ENCODE measurements at places on chromosomes 5 and 9. TPM values are rescaled to one million over a fixed set of nuclear protein-coding genes. Genes with fewer than 3 reads are reported as not detected.

GRCh38 chr9:137731947-137732813 lies 113.4 kb downstream of the EHMT1 start:
- no peak for DNase-seq

DNA sequence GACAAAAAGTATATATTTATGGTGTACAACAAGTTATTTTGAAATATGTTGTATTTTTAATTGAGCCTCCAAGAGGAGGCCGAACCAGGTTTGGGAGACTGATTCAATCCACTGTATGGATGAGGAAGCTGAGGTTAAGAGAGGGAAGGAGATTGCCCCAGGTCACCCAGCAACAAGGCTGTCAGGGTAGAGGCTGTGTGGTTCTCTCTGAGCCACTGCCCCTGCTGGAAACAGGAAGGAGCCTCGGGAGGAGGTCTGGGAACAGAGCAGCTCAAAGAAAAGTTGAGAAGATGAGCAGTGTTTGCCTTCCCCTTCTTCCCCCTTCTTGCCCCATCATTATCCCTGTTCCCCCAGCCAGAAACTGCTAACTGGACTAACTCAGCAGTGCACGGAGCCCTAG lies 6.6 kb upstream of the FAT2 start:
- DNase-seq = no peak

DNA sequence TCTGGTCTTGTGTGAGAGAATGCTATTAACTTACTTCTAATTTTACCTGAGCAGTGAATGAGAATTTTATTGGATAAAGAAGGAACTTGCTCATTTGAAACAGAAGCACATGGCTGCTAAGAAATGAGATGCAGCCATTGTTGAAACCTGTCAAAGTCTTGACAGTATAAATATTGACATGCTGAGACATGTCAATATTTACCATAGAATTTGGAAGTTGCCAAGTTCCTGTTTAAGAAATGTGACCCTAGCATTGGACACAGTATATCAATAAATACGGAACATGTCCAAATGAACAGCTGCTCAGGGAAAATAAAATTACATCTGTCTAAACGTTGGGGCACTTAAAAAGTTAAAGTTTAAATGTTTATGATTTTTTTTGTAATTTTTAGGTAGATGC lies 7.8 kb downstream of the XRCC4 start:
- no peak for DNase-seq

GRCh38 chr5:3598207-3598606 lies 2.6 kb downstream of the IRX1 start:
- no peak for DNase-seq

OTULINL gene
- polyA plus RNA-seq = 9.1 TPM

GRCh38 chr9:133605856-133606707 lies 3.1 kb downstream of the FAM163B start:
- DNase-seq = no peak

DNA sequence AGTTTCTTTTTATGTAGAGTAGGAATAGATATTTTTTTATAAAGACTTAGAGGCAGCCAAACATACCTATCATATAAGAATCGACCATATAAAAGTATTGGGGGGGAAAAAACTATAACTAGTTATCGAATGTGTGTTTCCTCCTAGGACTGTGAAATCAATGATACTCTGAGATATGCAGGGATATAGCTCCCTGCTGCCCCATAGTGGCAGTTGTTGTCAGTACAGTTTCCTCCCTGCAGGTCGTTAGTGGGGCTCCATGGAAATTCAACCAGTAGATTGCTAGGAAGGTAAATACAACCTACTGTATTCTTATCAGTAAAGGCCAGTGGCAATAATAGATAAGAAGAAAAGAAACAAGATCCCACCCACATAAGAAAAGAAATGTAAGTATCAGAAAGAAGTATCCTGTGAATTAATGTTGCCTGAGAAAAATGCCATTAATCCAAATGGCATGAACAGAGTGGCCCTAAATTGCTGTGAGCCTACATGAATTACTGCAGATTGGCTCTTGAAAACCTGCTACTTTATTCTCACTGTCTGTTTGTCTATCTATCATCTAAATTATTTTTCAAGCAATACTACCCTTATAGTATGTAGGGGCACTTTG lies 136.9 kb upstream of the FBN2 start:
- peak; percentile 22 for DNase-seq

DNA sequence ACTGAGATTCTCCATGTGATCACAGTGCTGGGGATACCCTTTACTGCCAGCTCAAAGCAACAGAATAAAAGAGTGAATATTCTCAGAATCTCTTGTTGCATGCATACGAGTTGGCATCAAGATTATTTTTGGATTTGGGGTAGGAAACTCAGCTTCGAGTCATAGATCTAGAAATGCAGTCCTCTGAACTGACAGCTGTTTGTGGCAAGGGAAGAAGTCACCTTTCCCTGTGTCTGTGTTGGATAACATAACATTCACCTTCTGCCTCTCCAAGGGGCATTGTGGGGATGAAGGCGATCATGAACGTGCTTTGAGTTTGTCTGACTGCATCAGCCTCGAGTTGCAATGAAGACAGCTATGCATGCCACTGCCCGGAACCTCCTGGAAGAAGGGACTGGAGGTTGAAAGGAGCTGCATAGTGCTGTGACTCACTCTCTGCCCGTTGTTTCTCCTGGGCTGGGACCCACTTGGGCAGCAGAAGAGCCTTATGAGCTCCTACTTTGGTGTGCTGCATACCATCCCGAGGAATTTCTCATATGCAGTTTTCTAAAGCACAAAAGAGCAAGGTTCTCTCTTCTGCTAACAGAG lies 231.7 kb downstream of the ARHGAP26 start:
- no peak for DNase-seq

- no peak for DNase-seq
Measured at GRCh38 chr9:14349447-14350348, 35.8 kb upstream of the NFIB start.

DNA sequence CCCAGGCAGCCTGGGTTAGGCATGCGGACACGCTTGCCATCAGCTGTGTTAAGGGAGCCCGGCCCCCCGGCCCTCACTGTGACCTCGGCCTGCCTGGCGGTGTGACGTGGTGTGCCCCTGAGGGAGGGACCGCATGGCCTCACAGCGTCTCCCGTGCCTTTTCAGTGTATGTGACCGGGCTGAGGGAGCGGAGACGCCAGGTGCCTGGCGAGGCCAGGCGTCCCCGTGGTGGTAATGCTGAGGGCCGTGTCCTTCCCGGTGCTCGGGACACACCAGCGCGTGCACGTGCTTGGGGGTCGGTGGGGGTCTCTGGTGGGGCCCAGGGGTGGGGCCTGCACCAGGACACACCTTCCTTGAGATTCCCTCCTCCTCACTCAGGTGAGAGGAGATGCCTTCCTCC lies 10.9 kb downstream of the RNU6ATAC start:
- DNase-seq = no peak

PCA3 gene
- 0.09 TPM for polyA plus RNA-seq

DNA sequence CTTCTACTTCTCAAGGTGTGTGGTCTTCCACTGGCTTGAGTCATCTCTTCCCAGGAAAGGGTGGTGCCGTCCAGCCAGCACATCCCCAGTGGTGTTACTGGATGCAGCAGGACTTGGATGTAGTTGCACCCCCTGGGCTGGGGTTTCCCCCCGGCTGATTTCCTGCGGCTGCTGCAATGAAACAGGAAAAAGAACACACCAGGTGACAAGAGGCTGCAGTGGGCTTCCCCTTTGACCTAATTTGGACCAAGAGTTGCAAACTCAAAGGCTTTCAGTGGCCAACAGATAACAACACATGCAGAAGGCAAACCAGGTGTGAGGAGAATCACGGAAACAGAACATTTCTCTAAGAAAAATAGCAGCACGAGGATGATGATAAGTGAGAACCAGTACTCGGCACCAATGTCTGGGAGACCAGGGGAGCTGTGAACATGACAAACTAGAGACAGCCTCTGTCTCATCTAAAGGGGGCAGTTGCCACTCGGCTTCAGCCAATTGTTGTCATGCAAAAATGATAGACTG lies 83.7 kb downstream of the PDE6A start:
- no peak for DNase-seq

DNA sequence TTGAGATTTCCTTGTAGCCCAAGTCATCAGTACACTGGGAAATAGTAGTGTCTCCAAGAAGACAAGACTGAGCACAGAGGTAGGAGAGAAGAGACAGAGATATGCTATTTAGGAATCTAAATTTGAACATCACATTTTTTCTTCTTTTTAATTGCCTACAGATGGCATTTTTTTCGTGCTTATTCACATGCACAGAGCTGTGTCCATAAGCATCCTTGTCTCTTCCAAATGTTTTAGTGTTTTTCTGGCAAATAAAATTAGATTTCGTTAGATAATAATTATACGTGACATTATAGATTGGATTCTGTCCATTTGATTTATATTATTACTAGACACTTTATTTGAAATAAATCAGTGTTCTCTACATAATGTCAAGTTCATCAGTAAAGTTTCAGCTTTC lies 80.9 kb downstream of the PRR16 start:
- DNase-seq = no peak

- DNase-seq = no peak
Measured at GRCh38 chr5:158709279-158709678, 390.4 kb downstream of the EBF1 start.

- no peak for DNase-seq
Measured at GRCh38 chr5:52767766-52768480, 19.8 kb upstream of the ITGA1 start.

DNA sequence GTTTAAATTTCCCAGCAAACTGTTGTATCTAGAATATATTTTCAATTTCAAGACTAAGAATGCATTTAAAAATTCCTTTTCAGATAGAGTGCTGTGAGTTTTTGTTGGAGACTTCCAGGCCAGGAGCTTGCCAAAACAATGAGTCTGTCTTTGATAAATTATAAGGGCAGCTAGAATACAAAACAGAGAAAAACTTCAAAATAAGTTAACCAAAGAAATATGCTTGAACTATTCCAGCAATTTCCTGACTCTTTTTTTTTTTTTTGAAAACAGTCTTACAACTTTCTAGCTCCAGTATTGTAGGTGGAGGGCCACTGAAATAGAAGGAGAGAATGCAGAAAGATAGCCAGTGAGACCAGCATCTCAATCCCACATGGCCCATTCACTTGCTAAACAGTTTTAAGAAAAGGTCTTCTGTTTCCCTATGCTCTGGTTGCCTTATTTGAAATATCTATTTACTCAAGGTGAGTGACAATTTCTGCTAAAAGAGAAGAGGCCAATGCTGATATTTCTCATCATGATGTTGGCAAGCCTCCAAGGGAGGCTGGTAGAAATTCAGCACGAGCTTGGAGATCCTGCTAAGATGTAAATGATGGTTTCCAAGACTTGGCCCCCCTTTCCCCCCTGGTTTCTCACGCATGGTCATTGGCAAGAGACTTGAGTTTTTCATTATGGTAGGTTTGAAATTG lies 103.2 kb downstream of the USP20 start:
- DNase-seq = no peak

DNA sequence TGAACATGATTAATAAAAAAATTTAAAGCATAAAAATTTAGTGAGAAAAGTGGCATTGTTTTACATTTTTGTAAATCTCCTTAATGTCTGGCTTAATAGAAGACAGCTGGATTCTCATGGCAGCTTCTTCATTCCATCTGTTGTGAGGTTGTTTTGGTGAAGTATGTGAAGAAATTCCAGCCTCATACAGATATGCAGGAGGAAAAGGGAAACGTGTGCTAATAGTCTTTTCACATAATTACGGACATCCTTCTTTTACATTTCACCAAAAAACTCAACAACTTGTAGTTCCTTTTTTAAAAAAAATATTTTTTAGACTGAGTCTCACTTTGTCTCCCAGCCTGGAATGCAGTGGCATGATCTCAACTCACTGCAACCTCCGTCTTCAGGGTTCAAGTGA lies 46.9 kb downstream of the HACD4 start:
- DNase-seq = no peak

DNA sequence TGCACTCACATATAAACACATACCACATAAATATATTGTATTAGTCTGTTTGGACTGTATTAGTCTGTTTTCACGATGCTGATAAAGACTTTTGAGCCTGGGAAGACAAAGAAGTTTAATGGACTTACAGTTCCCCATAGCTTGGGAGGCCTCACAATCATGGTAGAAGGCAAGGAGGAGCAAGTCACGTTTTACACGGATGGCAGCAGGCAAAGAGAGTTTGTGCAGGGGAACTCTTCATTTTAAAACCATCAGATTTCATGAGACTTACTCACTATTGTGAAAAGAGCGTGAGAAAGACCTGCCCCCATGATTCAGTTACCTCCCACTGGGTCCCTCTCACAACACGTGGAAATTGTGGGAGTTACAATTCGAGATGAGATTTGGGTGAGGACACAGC lies 133.4 kb downstream of the FER start:
- no peak for DNase-seq

GRCh38 chr5:554284-554988 lies 30.2 kb upstream of the SLC9A3 start:
- no peak for DNase-seq

DNA sequence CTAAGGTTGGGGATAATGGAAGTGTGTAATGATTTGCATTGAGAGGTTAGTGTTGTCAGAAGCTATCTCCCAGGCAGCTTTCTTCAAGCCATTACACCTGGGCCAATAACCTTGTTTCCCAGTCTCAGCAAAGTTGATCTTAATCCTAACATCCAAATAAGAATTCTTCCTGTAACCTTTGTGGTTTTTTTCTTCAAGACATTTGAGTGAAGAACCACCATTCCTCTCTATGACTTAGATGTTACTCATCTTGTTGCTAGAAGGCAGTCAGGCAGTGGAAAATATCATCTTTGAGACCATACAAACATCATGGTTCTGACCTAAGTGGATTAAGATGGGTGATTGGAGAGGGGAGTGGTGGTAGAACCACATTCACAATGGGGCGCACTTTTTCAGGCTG lies 103.5 kb downstream of the NDUFAF2 start:
- no peak for DNase-seq

- DNase-seq = no peak
Measured at GRCh38 chr9:137760426-137760825, 117.2 kb upstream of the CACNA1B start.

DNA sequence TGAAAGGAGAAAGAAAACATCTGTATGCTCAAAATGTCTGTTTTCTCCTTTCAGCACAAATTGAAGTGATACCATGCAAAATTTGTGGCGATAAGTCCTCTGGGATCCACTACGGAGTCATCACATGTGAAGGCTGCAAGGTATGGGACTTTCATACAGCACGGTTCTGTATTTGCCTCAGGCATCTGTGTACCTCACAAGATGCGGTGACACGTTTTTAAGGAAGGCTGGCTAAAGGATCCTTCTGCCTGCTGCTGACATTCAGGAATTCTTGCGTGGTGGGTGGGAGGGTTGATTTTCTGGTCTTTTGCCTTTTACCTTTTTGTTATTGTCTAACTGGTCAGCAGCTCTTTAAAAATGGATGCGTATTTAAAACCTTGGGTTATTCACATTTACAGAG lies 133.1 kb downstream of the RORB start:
- no peak for DNase-seq

DNA sequence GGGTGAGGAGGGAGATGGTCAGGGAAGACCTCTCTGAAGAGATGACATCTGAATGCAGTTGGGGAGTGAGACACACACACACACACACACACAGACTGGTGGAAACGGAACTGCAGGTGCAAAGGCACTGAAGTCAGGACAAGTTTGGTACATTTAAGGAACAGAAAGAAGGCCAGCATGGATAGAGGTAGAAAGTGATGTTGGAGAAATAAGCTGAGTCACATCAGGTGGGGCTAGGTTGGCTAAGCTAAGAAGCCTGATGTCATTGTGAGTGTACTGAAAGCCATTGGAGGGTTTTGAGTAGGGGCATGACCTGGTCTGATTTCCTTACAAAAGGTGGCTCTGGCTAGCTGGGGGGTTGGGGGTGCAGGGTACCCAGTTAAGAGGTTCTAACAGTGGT lies 3.1 kb downstream of the BSPRY start:
- no peak for DNase-seq

GRCh38 chr5:107268241-107268640 lies 402.5 kb downstream of the EFNA5 start:
- DNase-seq = no peak

FREM1 gene
- 2.1 TPM for polyA plus RNA-seq

CDK7 gene
- 47.1 TPM for polyA plus RNA-seq

TLX3 gene
- polyA plus RNA-seq = 0.05 TPM

All from thymus (tissue), 14 donors.